NCI-H748 treated with DMSO at 0.1 percent for 48 hours (cell line): ENCODE measurements at places on chromosomes 4 and X.

- peak; percentile 14 for DNase-seq
These were observed at the start of gene ELOVL6 for GRCh38 chr4:110198435-110199416. Gene ELOVL6, minus strand, starts transcription at chr4:110198615. Its CDS starts 280 bp downstream, at chr4:110198335.

GRCh38 chrX:19964017-19964710 lies 26.7 kb downstream of the BCLAF3 start:
- DNase-seq = no peak

- no peak for DNase-seq
These were observed 29.3 kb downstream of the CRMP1 start for GRCh38 chr4:5863461-5864113.

- DNase-seq = no peak
These were observed 127.7 kb downstream of the MANBA start for GRCh38 chr4:102633100-102633499.

DNA sequence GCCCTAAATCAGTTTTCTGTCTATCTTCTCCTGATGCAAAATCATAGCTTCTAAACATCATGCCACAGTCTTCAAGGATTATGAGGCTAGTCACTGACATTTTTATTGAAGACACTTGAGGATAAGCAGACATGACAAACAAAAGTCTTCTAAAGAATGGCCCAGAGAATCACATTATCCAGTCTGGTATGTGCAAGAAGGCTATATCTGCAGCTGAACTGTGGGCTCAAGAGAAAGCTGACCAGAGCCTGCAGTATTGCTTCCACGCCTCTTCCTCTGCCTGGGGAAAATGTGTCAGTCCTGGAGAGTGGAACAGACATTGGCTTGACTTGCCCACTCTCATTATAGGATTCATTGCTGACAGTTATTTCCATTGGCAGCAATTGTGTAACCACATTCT lies 553.5 kb downstream of the SPOCK3 start:
- DNase-seq = no peak

DNA sequence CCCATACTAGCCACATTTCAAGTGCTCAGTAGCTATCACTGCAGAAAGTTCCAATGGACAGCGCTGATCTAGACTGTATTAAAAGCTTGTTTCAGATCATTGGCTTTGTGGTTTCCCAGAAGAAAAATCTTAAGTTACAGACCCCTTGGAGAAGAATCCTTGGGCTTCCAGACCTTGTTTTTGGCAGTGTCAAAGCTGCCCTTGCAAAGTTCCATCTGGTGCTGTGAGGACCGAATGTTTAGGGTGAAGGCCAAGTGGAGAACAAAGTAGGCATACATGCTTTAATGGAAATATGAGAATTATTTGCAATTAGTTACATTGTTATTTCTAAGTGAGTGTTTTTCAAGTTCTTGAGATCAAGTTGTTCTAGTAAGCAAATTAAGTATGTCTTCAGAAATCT lies 144.7 kb downstream of the FRMPD4 start:
- no peak for DNase-seq

DNA sequence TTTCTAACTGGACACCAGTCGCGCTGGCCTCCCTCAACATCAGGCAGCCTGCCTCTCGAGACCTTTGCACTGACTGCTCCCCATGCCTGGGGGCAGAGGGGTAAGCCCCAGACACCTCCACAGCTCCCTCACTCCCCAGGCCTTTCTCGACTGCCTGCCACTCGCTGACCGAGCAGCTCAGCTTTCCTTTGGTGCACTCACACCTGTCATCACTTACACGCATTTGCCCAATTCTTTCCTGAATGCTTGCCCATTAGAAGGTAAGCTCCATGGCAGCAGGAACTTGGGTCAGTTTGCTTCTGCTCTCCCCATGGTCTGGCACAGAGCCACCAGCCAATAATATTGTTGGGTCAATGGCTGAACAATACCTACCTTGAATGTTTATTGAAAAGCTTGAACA lies 32.2 kb upstream of the PROM1 start:
- peak; percentile 66 for DNase-seq

GRCh38 chr4:8557151-8558076 lies 22.8 kb upstream of the GPR78 start:
- DNase-seq = no peak

- no peak for DNase-seq
These were observed 169.0 kb upstream of the BCOR start for GRCh38 chrX:40266490-40267333.

GRCh38 chr4:175421506-175421905 lies 390.6 kb downstream of the GPM6A start:
- DNase-seq = no peak

DNA sequence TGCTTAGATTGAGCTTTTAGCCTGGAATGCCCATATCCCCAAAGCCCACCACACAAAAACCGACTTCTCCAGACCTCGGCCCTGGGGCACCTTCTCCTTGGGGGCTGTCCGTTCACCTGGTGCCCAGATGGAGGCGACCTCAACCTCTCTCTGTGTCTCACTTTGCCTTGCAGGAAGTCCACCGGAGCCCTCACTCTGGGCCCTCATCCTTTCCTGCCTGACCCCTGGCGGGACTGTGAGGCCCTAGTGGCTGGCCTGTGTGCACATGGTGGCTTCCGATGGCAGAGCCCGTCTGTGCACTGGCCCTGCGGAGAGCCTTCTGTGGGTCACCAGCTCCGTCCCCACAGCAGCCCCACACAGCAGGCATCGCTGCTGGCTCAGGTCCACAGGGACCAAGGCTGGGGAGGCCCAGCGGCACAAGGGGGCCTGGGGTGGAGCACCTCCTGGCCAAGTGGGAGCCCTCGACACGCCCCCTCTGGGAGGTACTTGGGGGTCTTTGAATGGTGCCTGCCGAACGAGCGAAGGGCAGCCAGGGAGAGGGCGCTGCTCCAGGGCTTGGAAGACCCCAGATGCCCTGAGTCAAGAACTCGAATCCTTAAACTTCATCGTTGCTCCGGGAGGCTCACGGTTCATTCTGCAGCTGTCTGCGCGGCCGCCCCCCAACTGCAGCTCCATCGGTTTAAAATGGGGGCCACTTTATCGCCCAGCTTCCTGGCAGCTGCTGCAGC lies 97.2 kb upstream of the ADRA2C start:
- no peak for DNase-seq

GRCh38 chr4:139901531-139902320 lies 236.1 kb downstream of the MGST2 start:
- no peak for DNase-seq

GRCh38 chrX:118807151-118808017 lies 16.2 kb upstream of the ZCCHC12 start:
- DNase-seq = peak; percentile 66

GRCh38 chrX:151904989-151905388 lies 7.7 kb upstream of the MAGEA4 start:
- no peak for DNase-seq

DNA sequence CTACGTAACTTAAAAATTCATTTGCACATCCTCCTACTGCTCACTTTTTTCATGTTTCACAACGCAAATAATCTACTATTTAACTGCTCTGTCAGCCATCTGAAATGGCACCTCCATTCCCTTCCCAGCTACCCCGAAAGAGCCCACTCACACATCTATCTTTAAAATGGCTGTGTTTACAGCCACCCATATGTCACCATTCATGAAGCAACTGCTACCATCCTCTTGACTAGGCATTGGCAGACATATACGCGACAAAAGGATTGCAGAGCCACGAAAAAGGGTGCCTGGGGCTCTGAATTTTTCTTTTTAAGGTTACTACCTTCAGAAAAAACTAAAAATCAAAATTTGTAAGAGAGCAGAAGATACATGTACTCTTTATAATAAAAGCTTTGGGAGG lies 11.5 kb downstream of the SH3RF1 start:
- DNase-seq = no peak
